ENCODE measurements at places on chromosomes 5 and 9.

DNA sequence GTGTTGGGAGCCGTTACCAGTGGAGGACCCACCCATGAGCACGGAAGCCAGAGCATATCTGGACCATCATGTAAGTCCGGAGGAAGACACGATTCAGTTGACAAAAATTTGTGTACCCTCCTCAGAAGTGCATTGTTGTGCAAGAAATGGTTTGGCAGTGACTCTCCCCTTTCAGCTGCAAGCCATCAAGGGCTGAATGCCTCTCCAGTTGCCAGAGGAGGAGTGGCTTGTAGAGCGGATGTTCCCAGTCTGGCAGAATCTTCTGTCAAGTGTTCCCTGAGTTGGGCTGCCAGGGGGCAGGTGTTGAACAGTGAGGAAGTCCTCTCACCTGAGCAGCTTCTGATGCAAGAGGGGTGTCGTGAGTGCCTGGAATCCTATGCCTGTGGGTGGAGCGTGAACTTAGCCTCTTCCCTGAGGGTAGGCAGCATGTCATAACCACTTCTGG is 27.6 kb upstream of the CDKN2AIPNL start:
- no peak for DNase-seq

- no peak for DNase-seq
These were observed 92.3 kb downstream of the LMX1B start for GRCh38 chr9:126705767-126706697.

- no peak for DNase-seq
These were observed 95.0 kb downstream of the MRPL36 start for GRCh38 chr5:1704676-1705075.

DNA sequence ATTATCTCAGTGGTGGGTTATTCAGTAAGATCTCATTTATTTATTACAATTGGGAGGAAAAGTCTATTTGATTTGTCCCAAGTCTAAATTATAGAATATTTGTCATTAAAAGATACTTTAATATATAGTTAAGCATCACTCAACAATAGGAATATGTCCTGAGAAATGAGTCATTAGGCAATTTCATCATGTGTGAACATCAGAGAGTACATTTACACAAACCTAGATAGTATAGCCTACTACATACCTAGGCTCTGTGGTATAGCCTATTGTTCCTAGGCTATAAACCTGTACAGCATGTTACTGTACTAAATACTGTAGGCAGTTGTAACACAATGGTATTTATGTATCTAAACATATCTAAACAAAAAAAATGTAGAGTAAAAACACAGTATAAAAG is 135.0 kb upstream of the RASA1 start:
- no peak for DNase-seq

- no peak for DNase-seq
These were observed 122.2 kb upstream of the GNA14 start for GRCh38 chr9:77770340-77770739.

- DNase-seq = no peak
These were observed 3.9 kb downstream of the GCNT4 start for GRCh38 chr5:75048457-75048953.

GRCh38 chr5:42951293-42951840 is 88.8 kb downstream of the ANXA2R start:
- no peak for DNase-seq

DNA sequence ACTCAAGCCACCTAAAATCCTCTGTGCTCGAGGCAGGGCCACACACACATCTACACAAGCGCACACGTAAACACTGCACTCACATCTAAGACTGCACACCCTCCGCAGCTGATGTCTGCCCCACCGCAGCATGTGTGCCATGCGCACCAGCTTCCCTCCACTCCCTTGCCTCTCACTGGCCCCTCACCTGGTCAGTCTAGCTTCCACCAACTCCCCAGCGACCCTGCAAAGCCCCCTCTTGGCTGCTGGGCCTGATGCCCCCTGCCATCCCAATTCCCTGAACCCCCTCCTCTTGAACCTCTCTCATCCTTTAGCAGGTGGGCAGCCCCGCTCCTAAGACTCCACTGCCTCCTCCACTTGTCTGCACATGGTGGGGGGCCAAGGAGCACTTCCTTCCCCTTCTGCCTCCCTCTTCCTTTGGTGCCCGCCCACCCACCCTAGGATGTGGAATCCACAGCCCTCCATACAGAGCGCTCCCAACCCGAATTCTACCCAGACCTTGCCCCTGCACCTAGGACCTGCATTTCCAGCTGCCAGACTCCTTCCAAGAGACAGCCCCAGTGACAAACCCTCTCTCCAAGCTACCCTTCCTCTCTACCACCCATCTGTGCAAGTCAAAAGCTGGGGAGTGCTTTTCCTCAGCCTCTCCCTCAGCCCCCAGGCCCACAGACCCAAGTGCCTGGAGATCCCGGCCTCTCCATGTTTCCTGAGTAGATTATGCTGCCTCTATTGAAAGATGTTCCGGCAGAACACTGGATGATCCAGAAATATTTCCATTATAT is 23.9 kb downstream of the ADAMTS2 start:
- DNase-seq = no peak

DNA sequence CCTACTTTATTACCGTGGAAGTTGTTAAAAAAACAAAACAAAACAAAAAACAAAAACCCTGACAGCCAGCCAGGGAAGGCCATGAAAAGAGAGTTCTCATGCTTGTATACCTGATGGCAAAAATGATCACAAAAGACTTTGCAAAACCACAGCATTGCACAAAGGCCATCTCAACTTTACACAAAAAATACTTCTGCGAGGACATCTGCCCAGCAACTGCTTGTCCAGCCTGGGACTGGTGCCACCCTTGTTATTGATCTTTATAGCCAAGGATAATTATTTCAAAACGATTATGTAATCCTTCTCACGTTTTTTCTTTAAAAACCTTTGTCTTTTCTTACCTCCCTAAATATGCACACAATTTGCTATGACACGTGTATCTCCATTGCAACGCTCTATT is 42.2 kb upstream of the SLC28A3 start:
- DNase-seq = no peak

DNA sequence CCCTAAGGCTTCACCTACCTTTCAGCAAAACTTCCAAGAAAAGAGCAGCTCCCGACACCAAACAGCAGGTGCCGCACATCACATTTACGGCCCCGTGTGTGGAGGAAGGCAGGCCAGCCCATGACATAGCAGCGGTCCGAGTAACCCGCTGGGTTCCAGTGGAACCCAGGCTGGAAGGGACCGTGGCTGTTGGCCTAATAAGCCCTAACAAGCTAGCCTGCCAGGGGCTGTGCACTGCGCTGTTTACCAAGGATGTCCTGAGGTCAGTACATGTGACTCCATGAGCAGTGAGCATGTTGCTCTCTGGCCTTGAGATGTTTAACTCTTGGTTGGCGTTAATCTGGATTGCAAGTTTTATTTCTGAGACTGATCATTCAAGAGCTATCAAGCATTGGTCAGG is 131.5 kb downstream of the FSTL4 start:
- DNase-seq = no peak

GRCh38 chr5:111058064-111058463 is 13.4 kb upstream of the TSLP start:
- DNase-seq = no peak

- no peak for DNase-seq
These were observed 8.7 kb downstream of the SHROOM1 start for GRCh38 chr5:132821791-132822190.

GRCh38 chr5:117054141-117054540 is 479.5 kb upstream of the SEMA6A start:
- DNase-seq = no peak

DNA sequence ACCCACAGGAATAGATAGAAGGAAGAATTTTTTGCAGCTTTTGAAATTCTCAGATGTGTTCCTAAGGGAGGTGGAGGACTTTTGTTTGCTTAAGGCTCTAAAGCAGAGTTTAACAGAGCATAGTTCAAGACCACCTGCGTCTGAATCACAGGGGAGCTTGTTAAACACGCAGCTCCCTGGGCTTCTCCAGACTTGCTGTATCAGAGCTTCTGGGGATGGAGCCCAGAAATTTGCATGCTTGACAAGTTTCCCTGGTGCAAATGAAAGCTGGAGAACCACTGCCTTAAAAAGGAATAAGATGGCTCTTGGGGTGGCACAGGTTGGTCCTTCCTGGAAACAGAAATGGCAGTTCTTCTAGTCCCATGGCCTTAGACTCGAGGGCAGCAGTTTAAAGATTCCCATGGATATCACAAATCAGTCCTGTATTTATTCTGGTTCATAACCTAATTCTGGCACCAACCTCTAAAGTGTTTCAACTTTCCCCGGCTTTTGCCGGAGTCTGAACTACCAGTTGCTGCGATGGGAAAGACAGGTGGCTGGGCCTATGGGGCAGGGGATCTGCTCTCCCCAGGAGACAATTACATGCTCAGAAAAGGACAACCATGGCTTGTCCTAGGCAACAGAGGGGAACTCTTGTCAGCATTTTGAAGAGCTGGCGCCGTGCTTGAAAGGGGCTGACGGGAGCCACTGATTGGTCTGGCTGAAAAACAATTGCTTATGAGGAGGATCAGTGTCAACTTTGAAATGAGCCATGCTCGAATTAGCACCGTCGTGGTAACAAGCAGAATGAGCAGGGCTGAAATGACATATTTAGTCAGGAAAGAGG is 599.6 kb downstream of the CCDC171 start:
- DNase-seq = no peak

DNA sequence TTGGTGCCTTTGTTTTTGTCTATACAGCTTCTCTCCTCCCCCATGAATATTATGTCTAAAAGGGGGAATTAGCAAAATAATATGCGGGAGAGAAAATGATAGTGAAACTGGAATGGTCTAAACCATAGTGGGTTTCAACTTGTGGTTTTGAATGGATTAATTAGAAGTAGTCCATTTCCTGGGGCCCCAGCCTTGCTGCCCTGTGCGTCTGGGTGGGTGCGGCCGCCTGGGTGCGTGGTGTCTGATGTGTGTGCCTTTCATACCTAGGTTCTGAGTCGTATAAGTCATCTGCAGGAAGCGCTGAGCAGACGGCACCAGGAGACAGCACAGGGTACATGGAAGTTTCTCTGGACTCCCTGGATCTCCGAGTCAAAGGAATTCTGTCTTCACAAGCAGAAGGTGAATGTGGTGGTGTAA is 120.0 kb upstream of the CACNA1B start:
- DNase-seq = no peak

GRCh38 chr9:99076483-99077171 is 28.3 kb upstream of the TGFBR1 start:
- DNase-seq = peak; percentile 56

DNA sequence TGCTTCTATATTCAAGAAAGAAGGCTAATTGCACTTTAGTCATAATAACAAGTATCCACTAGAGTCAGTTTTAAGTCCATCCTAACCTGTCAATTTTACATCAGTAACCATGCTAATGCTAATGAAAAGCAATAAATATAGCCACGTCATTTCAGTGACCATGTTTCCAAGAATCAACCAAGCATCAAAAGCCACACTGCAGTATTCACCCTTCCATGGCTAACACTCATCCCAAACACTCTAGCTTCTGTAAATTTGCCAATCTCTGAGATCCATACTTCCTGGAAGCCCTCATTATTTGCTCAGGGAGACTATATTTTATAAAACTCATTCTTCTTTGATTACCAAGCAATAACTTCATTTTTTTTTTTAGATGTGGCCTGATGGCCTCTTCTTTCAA is 712.0 kb downstream of the CETN3 start:
- no peak for DNase-seq

DNA sequence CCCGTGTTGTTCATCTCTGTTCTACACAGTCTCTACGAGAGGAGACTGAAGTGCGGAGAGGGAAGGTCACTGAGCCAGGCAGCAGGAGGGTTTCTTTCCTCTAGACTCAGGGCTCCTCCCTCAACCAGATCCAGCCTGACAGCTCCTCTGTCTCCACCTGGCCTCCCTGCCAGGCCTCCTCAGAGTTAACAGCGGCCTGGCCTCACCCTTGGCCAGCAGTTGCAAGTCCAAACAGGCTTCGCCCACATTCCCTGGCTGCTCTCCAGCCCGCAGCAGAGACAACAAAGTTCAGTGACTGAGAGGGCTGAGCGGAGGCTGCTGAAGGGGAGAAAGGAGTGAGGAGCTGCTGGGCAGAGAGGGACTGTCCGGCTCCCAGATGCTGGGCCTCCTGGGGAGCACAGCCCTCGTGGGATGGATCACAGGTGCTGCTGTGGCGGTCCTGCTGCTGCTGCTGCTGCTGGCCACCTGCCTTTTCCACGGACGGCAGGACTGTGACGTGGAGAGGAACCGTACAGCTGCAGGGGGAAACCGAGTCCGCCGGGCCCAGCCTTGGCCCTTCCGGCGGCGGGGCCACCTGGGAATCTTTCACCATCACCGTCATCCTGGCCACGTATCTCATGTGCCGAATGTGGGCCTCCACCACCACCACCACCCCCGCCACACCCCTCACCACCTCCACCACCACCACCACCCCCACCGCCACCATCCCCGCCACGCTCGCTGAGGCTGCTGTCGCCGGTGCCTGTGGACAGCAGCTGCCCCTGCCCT is at the start of gene HRCT1:
Gene HRCT1, plus strand, starts transcription at position 291 of the 768 bp plus-strand sequence. Its CDS starts 86 bp downstream, at position 377.
- DNase-seq = no peak

DNA sequence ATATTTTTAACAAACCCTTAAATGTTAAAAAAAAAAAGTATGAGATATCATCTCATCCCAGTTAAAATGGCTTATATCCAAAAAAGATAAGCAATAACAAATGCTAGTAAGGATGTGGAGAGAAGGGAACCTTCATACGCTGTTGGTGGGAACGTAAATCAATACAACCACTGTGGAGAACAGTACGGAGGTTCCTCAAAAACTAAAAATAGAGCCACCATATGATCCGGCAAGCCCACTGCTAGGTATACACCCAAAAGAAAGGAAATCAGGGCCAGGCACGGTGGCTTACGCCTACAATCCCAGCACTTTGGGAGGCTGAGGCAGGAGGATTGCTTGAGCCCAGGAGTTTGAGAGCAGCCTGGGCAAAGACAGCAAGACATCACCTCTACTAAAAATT is 3.0 kb downstream of the MTMR12 start:
- DNase-seq = no peak

DNA sequence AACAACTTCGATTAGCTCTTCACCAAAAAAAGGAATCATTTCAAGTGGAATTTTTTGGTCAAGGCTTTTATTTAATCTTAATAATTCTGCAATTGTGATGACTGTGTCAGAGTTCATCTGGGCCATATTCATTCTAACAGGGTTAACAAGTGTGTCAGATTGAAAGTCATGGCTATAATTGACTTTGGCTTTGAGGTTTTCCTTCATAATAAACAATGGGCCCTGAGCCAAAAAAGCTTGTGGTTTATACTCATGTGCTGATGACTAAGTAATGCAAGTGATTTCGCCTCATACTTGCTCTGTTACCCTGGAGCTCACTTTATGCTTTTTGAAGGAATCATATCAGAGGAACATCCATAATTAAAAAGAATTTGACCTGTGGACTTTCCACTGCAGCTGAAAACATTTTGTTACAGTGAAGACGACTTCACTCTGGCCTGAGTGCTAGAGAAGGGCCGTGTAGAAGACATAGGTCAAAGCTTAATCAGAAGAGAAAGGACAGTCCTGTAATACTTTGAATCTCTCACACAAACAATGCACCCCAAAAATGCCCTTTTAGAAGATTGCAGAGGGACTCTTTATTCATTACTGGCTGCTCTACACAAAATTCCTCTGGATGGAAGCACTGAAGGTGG is 101.7 kb downstream of the GDNF start:
- no peak for DNase-seq

Data from GF-D8 (cell line).